Spinal cord (tissue), 10 donors: ENCODE measurements at places on chromosomes 4 and X.

GRCh38 chrX:47012131-47012530 is 66.1 kb upstream of the RGN start:
- DNase-seq = no peak

- no peak for DNase-seq
Measured at GRCh38 chr4:129821073-129821472, 725.1 kb downstream of the C4orf33 start.

- no peak for DNase-seq
Measured at GRCh38 chr4:170012629-170012958, 13.6 kb downstream of the MFAP3L start.

DNA sequence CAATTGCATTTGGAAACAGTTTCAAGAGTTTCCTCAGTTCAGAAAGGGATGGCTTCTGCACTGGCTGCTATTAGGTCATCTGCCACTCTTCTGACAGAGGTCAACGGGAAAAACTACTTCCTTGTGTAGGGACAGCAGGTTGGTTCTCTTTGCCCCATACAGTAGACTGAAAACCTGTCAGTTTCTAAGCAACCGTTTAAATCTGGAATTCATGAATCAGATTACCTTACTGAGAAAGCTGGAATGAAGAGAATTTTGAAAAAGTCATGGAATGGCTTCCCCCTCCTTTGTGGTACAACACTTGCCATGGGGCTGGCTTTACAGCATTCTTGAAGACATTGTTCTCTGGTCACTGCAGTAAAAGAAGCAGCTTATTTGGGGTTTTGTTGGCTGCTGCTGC is 240.3 kb downstream of the IL1RAPL2 start:
- no peak for DNase-seq

GRCh38 chr4:1333256-1333655 is 13.8 kb upstream of the UVSSA start:
- no peak for DNase-seq

DNA sequence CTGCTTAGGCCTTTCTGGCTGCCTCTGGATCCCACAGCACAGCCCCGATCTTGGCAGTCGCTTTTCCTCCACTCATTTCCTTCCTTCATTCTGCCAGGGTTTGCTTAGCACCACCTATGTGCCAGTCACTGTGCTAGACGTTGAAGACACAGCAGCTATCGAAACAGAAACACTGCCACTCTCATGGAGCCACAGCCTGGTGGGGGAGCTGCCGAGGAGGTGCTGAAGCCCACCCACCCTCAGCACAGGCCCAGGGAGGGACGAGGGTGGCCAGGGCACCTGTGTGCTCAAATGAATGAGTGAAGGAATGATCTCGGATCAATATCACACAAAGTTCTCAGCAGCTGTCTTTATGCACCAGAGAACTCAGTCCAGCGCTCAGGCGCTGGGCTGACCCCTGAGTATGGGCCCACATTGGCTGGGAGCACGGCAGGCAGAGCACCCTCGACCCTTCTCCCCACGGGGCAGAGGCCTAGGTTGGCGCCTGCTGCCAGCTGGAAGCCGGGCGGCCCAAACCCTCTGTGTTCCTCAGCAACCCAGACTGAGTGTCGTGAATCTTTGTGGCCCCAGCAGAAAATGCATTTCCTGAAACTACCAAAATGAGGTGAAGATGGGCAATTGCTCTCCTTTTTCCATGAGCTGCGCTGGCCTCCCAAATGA is 108.9 kb downstream of the SORCS2 start:
- no peak for DNase-seq

DNA sequence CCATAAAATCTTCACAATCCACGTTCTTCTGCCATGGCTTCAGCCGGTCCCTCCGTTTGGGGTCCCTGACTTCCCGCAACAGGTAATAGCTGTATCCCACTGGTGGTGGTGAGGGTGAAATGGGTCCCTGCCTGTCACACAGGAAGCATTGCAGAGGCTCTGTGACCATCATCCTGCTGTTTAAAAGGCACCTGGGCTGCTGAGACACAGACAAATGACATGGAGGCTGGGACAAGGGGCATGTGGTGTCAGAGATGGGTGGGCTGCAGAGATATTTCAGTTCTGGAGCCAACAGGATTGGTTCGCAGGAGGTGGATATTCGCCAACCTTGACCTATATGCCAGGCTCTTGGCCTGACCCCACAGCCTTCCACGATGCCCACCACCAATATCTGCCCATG is 82.1 kb downstream of the JAKMIP1 start:
- DNase-seq = no peak

DNA sequence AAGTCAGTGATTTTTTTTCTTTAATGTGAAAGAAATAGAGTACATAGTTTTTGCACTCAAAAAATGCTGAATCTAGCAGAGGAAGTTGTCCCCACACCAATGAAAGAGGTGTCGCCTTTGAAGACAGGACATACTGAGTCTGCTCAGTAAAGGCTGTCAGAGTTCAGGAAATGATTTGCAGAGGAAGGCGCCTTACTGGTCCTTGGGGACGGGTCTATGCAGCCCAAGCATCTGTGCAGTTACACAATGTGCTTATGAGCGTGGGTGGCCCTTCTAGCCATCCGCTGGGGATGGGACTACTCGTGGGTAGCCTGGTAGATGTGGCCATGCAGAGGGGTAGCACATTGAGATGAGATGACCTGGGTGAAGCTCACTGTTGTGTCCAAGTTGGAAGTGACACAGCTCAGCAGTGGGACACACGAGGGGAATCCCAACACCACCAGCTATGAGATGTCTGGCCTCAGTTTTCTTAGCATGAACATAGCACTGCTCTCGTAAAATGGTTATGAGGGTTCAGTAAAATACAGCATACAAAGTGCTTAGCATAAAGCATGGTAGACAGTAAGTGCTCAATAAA is 116.5 kb upstream of the RBPJ start:
- DNase-seq = no peak

GRCh38 chr4:151882072-151882803 is 121.4 kb upstream of the GATB start:
- DNase-seq = no peak
